Left lobe of liver (tissue), 2 donors: ENCODE measurements at places on chromosomes 2 and 18. TPM values are rescaled to one million over a fixed set of nuclear protein-coding genes. Genes with fewer than 3 reads are reported as not detected.

COL3A1 gene
- 21.6 TPM for total RNA-seq

TEX44 gene
- total RNA-seq = not detected

MRPL53 gene
- 48.9 TPM for total RNA-seq

SUMO1 gene
- total RNA-seq = 46.4 TPM

RFX8 gene
- not detected for total RNA-seq

MALL gene
- total RNA-seq = 1.6 TPM

HOXD10 gene
- not detected for total RNA-seq

LYPD6 gene
- total RNA-seq = 0.25 TPM

CNGA3 gene
- total RNA-seq = not detected

MYO5B gene
- 16.1 TPM for total RNA-seq

NOSTRIN gene
- total RNA-seq = 3.5 TPM

DYSF gene
- 30.0 TPM for total RNA-seq

GNLY gene
- 0.68 TPM for total RNA-seq

LMAN2L gene
- total RNA-seq = 12.0 TPM

SERPINB11 gene
- not detected for total RNA-seq

SH3BP4 gene
- total RNA-seq = 22.9 TPM

C1GALT1C1L gene
- total RNA-seq = not detected

IL1RL1 gene
- total RNA-seq = 2.6 TPM

NEB gene
- 0.91 TPM for total RNA-seq

UGT1A8 gene
- 0.13 TPM for total RNA-seq

BOLL gene
- total RNA-seq = not detected

ANKRD30BL gene
- total RNA-seq = not detected

LIMS4 gene
- total RNA-seq = not detected

COX5B gene
- 215 TPM for total RNA-seq

NEUROD1 gene
- not detected for total RNA-seq

SIGLEC15 gene
- 0.20 TPM for total RNA-seq

MAP3K19 gene
- total RNA-seq = not detected

ITGB6 gene
- 0.18 TPM for total RNA-seq

UBE2F gene
- 29.3 TPM for total RNA-seq

RIT2 gene
- total RNA-seq = not detected

DSEL gene
- total RNA-seq = 2.5 TPM

CTNNA2 gene
- total RNA-seq = not detected

SERPINB12 gene
- not detected for total RNA-seq

RAB17 gene
- total RNA-seq = 88.5 TPM

CNDP1 gene
- 66.3 TPM for total RNA-seq

SLC8A1 gene
- 6.0 TPM for total RNA-seq

SULT1C4 gene
- 1.7 TPM for total RNA-seq

C2orf66 gene
- total RNA-seq = not detected

ADD2 gene
- total RNA-seq = 0.33 TPM

ST8SIA3 gene
- not detected for total RNA-seq

ZNF638 gene
- total RNA-seq = 61.9 TPM

VWC2L gene
- not detected for total RNA-seq

ZAP70 gene
- 1.5 TPM for total RNA-seq

TACR1 gene
- 0.03 TPM for total RNA-seq

ATP6V1C2 gene
- 0.10 TPM for total RNA-seq

ST8SIA5 gene
- 0.23 TPM for total RNA-seq

FAM110C gene
- total RNA-seq = 6.7 TPM

AAMP gene
- 43.9 TPM for total RNA-seq

EMILIN1 gene
- 16.0 TPM for total RNA-seq

ITGA4 gene
- total RNA-seq = 2.3 TPM

ALKAL2 gene
- total RNA-seq = 2.5 TPM

LIMS2 gene
- 31.0 TPM for total RNA-seq

GALNT13 gene
- total RNA-seq = not detected
